Stimulated activated CD4-positive, alpha-beta T cell treated with anti-CD3 and anti-CD28 coated beads, Interleukin-1b, Interleukin-23, amount 100 ng/mL, for 1 hour (primary cell): ENCODE measurements at places on chromosomes 16 and 17.

GRCh38 chr16:66695935-66696668, 441 bp downstream of the CMTM4 start:
- no peak for DNase-seq

GRCh38 chr16:57976331-57976796, 5.4 kb upstream of the CNGB1 start:
- no peak for DNase-seq

GRCh38 chr17:49343273-49343672, 18.8 kb downstream of the ZNF652 start:
- DNase-seq = no peak

- DNase-seq = no peak
Measured at GRCh38 chr16:65105171-65105570, 16.7 kb downstream of the CDH11 start.

- DNase-seq = peak; percentile 74
Measured at GRCh38 chr16:1474796-1475551, at the start of gene CLCN7. TSS of gene CLCN7 (minus strand) at chr16:1475028. CDS start at chr16:1474974, 54 bp downstream.

- DNase-seq = no peak
Measured at GRCh38 chr17:82946081-82946480, 106.3 kb upstream of the ZNF750 start.

GRCh38 chr16:21101631-21102420, 48.8 kb downstream of the DNAH3 start:
- DNase-seq = no peak

DNA sequence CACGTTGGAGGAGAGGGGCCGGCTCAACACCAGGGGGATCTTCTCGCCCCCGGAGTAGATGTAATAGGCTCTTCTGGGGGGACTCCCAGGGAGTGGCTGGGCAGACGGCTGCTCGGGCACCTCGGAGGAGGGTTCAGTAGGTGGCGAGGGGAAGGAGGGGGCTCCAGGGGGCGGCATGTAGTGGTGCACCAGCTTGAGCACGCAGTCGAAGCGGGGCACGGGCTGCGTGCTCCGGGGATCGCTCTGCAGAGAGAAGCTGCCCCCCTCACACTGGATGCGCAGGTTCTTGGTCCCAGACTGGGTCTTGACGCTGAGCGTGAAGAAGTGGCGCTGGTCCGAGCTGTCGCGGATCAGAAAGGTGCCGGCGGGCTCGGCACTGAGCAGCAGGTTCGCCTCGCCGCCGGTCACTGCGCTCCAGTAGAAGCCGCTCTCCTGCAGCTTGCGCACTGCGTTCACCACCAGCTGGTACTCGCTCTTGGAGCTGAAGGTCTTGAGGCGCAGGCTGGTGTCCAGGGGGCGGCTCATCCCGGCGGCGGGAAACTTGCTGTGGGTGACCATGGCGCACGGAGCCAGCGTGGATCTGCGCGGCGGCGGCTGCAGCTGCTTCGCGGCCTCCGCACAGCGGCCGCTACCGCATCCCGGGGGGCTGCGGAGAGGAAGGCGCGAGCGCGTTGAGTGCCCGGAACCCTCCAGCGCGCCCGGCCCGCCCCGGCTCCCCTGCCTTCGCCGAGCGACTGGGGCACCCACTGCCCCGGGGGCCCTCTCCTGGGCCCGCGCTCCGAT, 1.1 kb downstream of the SOCS3 start:
- DNase-seq = no peak

GRCh38 chr17:78748048-78748729, 33.9 kb downstream of the CYTH1 start:
- DNase-seq = no peak

DNA sequence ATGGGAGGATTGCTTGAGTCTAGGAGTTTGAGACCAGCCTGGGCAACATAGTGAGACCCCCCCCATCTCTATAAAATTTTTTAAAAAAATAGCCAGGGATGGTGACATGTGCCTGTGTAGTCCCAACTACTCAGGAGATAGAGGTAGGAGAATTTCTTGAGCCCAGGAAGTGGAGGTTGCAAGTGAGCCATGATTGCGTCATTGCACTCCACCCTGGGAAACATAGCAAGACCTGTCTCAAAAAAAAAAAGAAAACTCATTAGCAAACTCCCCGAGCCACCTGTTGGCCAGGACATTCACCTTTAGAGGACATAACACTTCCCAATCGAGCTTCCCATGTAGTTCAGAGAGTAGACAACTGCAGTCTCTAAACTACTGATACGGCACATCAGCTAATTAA, 274.2 kb downstream of the ABCC12 start:
- no peak for DNase-seq

- no peak for DNase-seq
Measured at GRCh38 chr17:44969144-44969780, 1.2 kb upstream of the C1QL1 start.
